ENCODE measurements at places on chromosomes 16 and 17. TPM values are rescaled to one million over a fixed set of nuclear protein-coding genes. Genes with fewer than 3 reads are reported as not detected.
A peak's percentile ranks its signal among the peaks of the same experiment; 100 is the strongest.

- no peaks in the 10 kb centered on the region for H3K36me3 ChIP-seq
- H3K4me3 ChIP-seq = no peak overlapping the region
- peaks cover 2% of the 10 kb centered on the region for H3K27me3 ChIP-seq
- no peaks in the 10 kb centered on the region for H3K4me1 ChIP-seq
- no peak for DNase-seq
- H3K27ac ChIP-seq = no peak overlapping the region
These were observed 125.6 kb downstream of the GAS7 start for GRCh38 chr17:10072556-10073425.

DNA sequence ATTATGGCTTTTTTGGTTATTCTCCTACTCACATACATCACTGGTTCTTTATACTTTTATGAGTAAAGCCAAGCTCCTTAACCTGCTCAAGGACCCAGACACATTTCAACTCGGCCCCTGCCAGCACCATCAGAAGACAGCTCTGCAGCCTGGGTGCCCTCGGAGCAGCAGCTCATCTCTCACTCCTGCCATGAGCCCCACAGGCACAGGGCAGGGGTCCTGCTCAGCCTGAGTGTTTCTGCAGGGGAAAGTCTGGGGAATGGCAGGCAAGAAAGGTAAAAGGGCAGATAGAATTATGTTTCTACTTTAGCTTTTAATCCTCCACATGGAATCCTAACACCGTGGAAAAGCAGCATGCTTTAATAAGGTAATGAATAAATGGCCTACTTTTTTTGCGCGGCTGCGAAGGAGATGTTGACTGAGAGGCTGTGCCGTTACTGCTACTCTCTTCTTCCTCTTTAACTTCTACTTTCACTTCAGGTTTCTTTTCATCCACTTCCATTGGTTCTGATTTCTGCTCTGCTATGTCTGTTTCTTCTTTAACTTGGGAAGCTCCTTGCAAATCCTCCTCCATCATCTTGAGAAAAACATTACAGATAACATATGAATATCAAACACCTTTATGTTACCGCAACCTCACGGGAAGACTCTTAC lies 50.1 kb upstream of the TRAP1 start:
- H3K4me1 ChIP-seq = peaks cover 5% of the 10 kb centered on the region
- no peaks in the 10 kb centered on the region for H3K27me3 ChIP-seq
- peaks cover 22% of the 10 kb centered on the region for H3K36me3 ChIP-seq

- no peak overlapping the region for H3K27ac ChIP-seq
- H3K36me3 ChIP-seq = peaks cover 5% of the 10 kb centered on the region
- H3K4me1 ChIP-seq = peaks cover 31% of the 10 kb centered on the region
- DNase-seq = no peak
- H3K4me3 ChIP-seq = peak overlapping the region; percentile 88
These were observed 403 bp downstream of the TEPSIN start for GRCh38 chr17:81238490-81238814.

GRCh38 chr17:76524598-76525512 lies 12.7 kb downstream of the CYGB start:
- no peaks in the 10 kb centered on the region for H3K36me3 ChIP-seq
- peaks cover 1% of the 10 kb centered on the region for H3K27me3 ChIP-seq
- H3K4me1 ChIP-seq = peaks cover 17% of the 10 kb centered on the region
- no peak overlapping the region for H3K4me3 ChIP-seq
- H3K27ac ChIP-seq = no peak overlapping the region

- H3K27me3 ChIP-seq = no peaks in the 10 kb centered on the region
- H3K27ac ChIP-seq = no peak overlapping the region
- no peak overlapping the region for H3K4me3 ChIP-seq
- H3K4me1 ChIP-seq = no peaks in the 10 kb centered on the region
These were observed 142.5 kb downstream of the RBFOX3 start for GRCh38 chr17:79468183-79468944.

GRCh38 chr16:35569413-35569812 lies 2110.0 kb downstream of the TP53TG3F start:
- H3K36me3 ChIP-seq = no peaks in the 10 kb centered on the region
- H3K4me3 ChIP-seq = no peak overlapping the region
- DNase-seq = no peak
- H3K4me1 ChIP-seq = no peaks in the 10 kb centered on the region
- no peaks in the 10 kb centered on the region for H3K27me3 ChIP-seq
- no peak overlapping the region for H3K27ac ChIP-seq

DNA sequence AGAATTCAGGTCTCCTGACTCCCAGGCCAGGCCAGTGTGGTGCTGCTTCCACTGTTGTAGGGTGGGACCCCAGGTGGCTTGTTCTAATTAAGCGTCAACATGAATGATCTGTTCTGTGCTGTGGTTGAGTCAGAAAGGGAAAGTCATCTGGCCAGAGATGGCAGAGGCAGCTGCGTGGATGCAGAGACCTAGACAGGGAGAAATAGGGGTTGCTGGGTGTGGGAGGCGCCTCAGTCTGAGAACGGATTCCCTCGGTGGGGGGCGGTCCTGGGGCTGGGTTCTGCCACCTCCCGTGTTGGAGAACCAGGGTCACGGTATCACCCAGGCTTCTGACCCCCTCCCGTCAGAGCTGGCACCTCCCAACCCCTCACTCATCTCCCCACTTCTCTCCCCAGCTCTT lies 5.6 kb downstream of the FBRS start:
- H3K36me3 ChIP-seq = peaks cover 43% of the 10 kb centered on the region
- H3K27me3 ChIP-seq = no peaks in the 10 kb centered on the region
- H3K27ac ChIP-seq = peak overlapping the region; percentile 56
- H3K4me1 ChIP-seq = peaks cover 30% of the 10 kb centered on the region

- no peak for DNase-seq
- H3K27ac ChIP-seq = no peak overlapping the region
- H3K4me1 ChIP-seq = peaks cover 4% of the 10 kb centered on the region
- H3K36me3 ChIP-seq = peaks cover 2% of the 10 kb centered on the region
These were observed 29.5 kb upstream of the DNAI2 start for GRCh38 chr17:74244548-74244947.

DNA sequence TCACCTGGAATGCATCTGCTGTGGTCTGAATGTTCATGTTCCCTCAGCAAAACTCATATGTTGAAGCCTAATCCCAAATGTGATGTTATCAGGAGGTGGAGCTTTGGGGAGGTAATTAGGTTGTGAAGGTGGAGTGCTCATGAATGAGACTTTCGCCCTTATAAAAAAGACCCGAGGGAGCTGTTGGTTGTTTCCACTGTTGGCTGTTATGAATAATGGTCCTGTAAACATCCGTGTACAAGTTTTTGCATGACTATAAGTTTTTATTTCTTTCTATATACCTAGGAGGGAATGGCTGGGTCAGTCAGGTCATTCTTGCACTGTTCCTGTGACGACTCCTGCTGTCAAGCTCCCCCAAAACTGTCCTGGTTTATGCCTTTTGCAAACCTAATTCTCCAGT lies 9.6 kb upstream of the CHP2 start:
- no peak overlapping the region for H3K4me3 ChIP-seq
- H3K4me1 ChIP-seq = no peaks in the 10 kb centered on the region

GRCh38 chr17:76278268-76278908 lies 13.2 kb downstream of the UBALD2 start:
- no peak for DNase-seq
- H3K27ac ChIP-seq = no peak overlapping the region
- no peak overlapping the region for H3K4me3 ChIP-seq
- H3K4me1 ChIP-seq = peaks cover 21% of the 10 kb centered on the region
- no peaks in the 10 kb centered on the region for H3K27me3 ChIP-seq

DNA sequence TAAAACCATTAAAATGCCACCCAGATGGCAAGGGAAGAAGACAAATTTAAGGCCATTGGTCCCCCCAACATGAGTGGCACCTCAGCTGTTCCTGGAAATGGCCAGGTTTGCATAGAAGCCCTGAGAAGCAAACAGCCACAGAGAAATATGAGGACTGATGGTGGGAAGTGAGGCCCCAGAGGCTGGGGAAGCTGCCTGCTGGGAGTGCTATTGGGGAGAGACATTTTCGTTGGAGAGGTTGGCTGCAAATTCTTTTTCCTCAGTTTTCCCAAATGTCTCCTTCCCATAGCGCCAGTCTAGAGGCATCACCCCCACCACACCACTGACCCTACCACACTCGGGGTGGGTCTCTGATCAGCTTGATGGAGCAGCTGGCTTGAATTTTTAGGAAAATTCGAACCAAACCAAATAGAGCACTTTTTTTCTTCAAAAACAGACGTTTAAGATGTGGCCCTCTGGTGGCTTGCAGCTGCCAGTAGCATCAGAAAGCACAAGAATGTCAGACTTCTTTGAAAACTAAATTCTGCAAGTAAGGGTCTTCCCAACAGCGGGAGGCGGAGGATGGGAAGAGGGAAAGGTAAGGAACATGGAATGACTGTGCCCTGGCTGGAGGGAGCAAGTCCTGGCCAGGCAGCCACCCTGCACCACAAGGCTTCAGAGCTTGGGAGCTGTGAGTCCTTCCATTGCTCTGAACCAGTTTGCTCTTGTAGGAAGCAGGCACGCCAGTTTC lies 13.2 kb upstream of the SLC12A3 start:
- DNase-seq = no peak
- H3K4me3 ChIP-seq = no peak overlapping the region
- H3K27ac ChIP-seq = no peak overlapping the region
- H3K4me1 ChIP-seq = peaks cover 31% of the 10 kb centered on the region

GRCh38 chr17:61179380-61179806 lies 220.2 kb upstream of the TBX2 start:
- DNase-seq = no peak
- peaks cover 3% of the 10 kb centered on the region for H3K36me3 ChIP-seq
- peaks cover 10% of the 10 kb centered on the region for H3K4me1 ChIP-seq
- H3K27ac ChIP-seq = no peak overlapping the region
- peaks cover 2% of the 10 kb centered on the region for H3K27me3 ChIP-seq
- H3K4me3 ChIP-seq = no peak overlapping the region

GRCh38 chr16:57838161-57838560 lies 35.9 kb upstream of the KIFC3 start:
- DNase-seq = no peak
- H3K27me3 ChIP-seq = no peaks in the 10 kb centered on the region
- H3K4me3 ChIP-seq = no peak overlapping the region
- H3K27ac ChIP-seq = no peak overlapping the region
- no peaks in the 10 kb centered on the region for H3K4me1 ChIP-seq

DNA sequence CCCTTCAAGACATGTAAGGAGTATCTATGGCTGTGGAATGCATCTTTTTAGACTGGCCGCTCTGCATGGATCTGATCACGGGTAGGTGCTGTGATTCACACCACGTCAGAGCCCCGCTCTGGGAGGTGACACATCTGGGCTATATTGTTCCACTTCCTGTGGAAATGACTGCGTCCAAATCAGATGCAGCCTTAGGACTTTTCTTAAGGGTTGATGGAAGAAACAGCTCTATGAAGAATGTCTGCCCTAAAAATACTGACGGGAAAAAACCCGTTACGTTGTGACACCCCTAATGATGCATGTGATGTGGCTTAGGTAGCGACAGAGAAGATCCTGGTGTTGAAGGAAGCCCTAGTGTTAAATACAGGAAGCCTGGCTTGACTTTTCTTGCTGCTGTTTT lies 12.2 kb downstream of the BANP start:
- H3K36me3 ChIP-seq = peaks cover 6% of the 10 kb centered on the region
- peaks cover 41% of the 10 kb centered on the region for H3K4me1 ChIP-seq
- H3K27me3 ChIP-seq = no peaks in the 10 kb centered on the region
- peak overlapping the region; percentile 85 for H3K27ac ChIP-seq

- peaks cover 41% of the 10 kb centered on the region for H3K4me1 ChIP-seq
- H3K27ac ChIP-seq = no peak overlapping the region
These were observed 223.7 kb downstream of the SEC14L1 start for GRCh38 chr17:77364381-77364911.

GRCh38 chr16:81390840-81391239 lies 53.8 kb upstream of the CMIP start:
- H3K4me1 ChIP-seq = no peaks in the 10 kb centered on the region
- no peak for DNase-seq
- no peak overlapping the region for H3K27ac ChIP-seq
- no peak overlapping the region for H3K4me3 ChIP-seq

GRCh38 chr17:73261952-73262675 lies 434 bp upstream of the CPSF4L start:
- H3K4me1 ChIP-seq = no peaks in the 10 kb centered on the region
- no peaks in the 10 kb centered on the region for H3K36me3 ChIP-seq
- no peak overlapping the region for H3K4me3 ChIP-seq
- DNase-seq = no peak
- no peaks in the 10 kb centered on the region for H3K27me3 ChIP-seq

Gene NLK
- 12.8 TPM for total RNA-seq

Gene CLEC3A
- total RNA-seq = not detected

Gene NPB
- total RNA-seq = 1.0 TPM

Gene KRT39
- not detected for total RNA-seq

Gene POLG2
- total RNA-seq = 36.4 TPM

Gene SPECC1
- total RNA-seq = 8.3 TPM

Measured in activated naive CD8-positive, alpha-beta T cell treated with anti-CD3 and anti-CD28 coated beads, Interleukin-2, amount 10 ng/mL, durations not matched to agents 7 days and 5 days (primary cell).